Adrenal gland (tissue), 19 donors: ENCODE measurements at places on chromosomes 7 and 10. TPM values are rescaled to one million over a fixed set of nuclear protein-coding genes. Genes with fewer than 3 reads are reported as not detected.

- no peaks in the 10 kb centered on the region for H3K36me3 ChIP-seq
- H3K4me1 ChIP-seq: no peaks in the 10 kb centered on the region
- DNase-seq: no peak
- no peak overlapping the region for H3K27ac ChIP-seq
- H3K27me3 ChIP-seq: no peaks in the 10 kb centered on the region
These were observed 31.7 kb downstream of the LHPP start for GRCh38 chr10:124493214-124493882.

GRCh38 chr7:91913612-91914011, 27.1 kb upstream of the AKAP9 start:
- H3K4me3 ChIP-seq: no peak overlapping the region
- DNase-seq: no peak
- no peaks in the 10 kb centered on the region for H3K27me3 ChIP-seq
- H3K27ac ChIP-seq: no peak overlapping the region
- H3K4me1 ChIP-seq: no peaks in the 10 kb centered on the region

- no peak for DNase-seq
- peaks cover 10% of the 10 kb centered on the region for H3K4me1 ChIP-seq
- H3K36me3 ChIP-seq: no peaks in the 10 kb centered on the region
- H3K4me3 ChIP-seq: no peak overlapping the region
- H3K27me3 ChIP-seq: no peaks in the 10 kb centered on the region
These were observed 39.5 kb downstream of the ADK start for GRCh38 chr10:74190494-74190893.

DNA sequence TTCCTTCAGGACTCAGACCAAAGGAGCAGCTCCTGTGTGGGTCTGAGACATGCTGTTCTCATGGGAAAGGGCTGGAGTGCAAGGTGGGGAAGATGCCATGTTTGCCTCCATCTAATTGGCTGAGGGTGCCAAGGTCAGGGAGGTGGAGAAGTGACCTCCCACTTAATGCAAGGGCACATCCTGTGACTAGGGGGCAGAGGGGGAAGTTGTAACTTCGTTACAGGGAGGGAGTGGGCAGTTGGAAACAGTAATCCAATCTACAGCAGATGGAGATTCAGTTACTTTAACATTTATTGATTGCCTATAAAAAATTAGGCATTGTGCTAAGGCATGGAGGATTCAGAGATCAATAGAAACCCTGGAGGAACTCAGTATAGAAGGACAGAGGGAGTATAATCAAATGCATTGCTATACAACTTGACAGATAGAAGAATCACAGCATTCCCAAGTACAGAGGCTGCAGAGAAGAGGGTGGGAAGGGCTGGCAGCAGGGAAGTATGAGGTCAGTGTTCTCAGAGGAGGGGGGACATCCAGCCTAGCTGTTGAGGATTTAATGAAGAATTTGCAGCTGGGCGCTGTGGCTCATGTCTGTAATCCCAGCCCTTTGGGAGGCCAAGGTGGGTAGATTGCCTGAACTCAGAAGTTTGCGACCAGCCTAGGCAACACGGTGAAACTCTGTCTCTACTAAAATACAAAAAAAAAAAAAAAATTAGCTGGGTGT, 75.9 kb downstream of the CCNY start:
- H3K27me3 ChIP-seq: no peaks in the 10 kb centered on the region
- peaks cover 30% of the 10 kb centered on the region for H3K4me1 ChIP-seq
- no peak overlapping the region for H3K27ac ChIP-seq
- DNase-seq: no peak
- no peak overlapping the region for H3K4me3 ChIP-seq

- no peak overlapping the region for H3K27ac ChIP-seq
- H3K4me1 ChIP-seq: no peaks in the 10 kb centered on the region
These were observed 220.9 kb downstream of the C7orf25 start for GRCh38 chr7:42690794-42691639.

Gene TMEM213
- total RNA-seq: not detected
